Gastrocnemius medialis (tissue), 4 donors: ENCODE measurements at places on chromosomes 1 and 21. TPM values are rescaled to one million over a fixed set of nuclear protein-coding genes. Genes with fewer than 3 reads are reported as not detected.
A peak's percentile ranks its signal among the peaks of the same experiment; 100 is the strongest.

DNA sequence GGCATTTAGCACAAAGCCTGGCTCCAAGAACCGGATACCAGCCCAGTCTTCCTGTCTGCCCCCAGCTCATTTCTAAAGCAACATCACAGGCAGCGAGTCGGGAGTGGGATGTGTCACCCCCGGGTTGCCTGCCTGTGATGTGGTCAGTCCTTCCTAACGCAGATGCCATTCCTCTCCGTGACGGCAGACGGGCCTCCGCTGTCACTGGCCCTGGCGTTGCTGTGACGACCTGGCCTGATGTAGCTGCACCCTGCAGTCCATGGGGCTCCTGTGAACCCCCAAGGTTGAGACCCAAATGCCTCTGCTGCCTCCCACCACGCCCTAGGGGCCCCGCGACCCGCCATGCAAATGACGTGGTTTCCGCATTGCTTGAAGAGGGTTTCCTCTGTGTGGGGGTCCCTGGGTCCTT, 12.3 kb downstream of the TNFRSF1B start:
- DNase-seq, result no peak
- peak overlapping the region; percentile 88 for H3K27ac ChIP-seq
- no peaks in the 10 kb centered on the region for H3K27me3 ChIP-seq
- H3K36me3 ChIP-seq, result no peaks in the 10 kb centered on the region

DNA sequence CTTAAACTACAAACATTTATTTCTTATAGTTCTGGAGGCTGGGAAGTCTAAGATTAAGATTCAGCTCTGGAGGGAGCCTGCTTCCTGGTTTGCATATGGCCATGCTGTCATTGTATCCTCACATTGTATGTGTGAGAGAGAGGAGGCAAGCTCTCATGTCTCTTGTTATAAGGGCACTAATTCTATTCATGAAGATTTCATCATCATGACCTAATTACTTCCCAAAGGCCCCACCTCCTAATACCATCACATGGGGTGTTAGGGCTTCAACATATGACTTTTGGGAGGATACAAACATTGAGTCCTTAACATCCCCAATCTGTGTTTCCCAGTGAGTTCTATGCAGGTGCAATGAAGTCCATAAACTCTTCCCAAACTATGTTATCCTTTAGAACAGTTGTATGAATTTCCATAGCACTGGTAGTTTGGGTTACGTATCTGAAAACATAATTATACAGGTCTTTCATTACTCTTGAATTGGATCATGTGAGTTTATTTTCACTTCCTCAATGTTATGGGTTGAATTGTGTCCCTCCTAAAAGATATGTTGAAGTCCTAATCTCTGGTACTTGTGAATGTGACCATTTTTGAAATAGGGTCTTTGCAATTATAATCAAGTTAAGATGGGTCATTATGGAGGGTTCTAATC, 124.2 kb downstream of the RUNX1 start:
- no peaks in the 10 kb centered on the region for H3K4me1 ChIP-seq
- no peaks in the 10 kb centered on the region for H3K27me3 ChIP-seq
- no peaks in the 10 kb centered on the region for H3K36me3 ChIP-seq
- no peak for DNase-seq
- no peak overlapping the region for H3K4me3 ChIP-seq

- H3K4me3 ChIP-seq, result no peak overlapping the region
- DNase-seq, result no peak
- H3K36me3 ChIP-seq, result no peaks in the 10 kb centered on the region
- H3K4me1 ChIP-seq, result no peaks in the 10 kb centered on the region
Measured at GRCh38 chr1:219536038-219536437, 76.9 kb downstream of the ZC3H11B start.

Gene TMCO4
- total RNA-seq, result 1.4 TPM

- no peaks in the 10 kb centered on the region for H3K36me3 ChIP-seq
- no peaks in the 10 kb centered on the region for H3K4me1 ChIP-seq
- no peaks in the 10 kb centered on the region for H3K27me3 ChIP-seq
- no peak overlapping the region for H3K4me3 ChIP-seq
- no peak for DNase-seq
Measured at GRCh38 chr1:147109041-147109440, 63.2 kb downstream of the PRKAB2 start.
